NCI-H526 (cell line): ENCODE measurements at places on chromosomes 2 and 18.
A peak's percentile ranks its signal among the peaks of the same experiment; 100 is the strongest.

DNA sequence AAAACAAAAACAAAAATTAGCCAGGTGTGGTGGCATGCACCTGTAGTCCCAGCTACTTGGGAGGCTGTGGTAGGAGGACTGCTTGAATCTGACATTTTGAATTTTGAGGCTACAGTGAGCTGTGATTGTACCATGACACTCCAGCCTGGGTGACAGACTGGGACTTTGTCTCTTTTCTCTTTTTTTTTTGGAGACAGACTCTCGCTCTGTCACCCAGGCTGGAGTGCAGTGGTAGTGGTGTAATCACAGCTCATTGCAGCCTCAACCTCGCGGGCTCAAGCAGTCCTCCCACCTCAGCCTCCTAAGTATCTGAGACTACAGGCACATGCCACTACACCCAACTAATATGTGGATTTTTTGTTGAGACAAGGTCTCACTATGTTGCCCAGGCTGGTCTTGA is 35.6 kb downstream of the ANKRD44 start:
- no peak for DNase-seq

DNA sequence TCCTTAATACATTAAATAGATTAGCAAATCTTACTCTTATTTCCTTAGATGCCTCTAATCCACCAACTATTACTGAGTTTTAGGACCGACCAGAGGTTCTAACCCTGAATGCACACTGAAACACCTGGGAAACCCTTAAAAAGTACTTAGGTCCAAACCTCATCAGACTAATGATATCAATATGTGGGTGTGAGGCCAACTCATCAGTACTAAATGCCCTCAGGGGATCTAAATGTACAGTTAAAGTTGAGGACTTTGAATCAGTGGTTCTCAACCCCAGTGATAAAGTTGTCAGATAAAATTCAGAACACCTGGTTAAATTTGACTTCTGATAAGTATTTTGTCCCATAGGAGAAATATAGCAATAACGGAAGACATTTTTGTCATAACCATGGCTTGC is 20.9 kb downstream of the MMADHC start:
- DNase-seq: no peak

- no peak for DNase-seq
These were observed 521.2 kb downstream of the NYAP2 start for GRCh38 chr2:225920621-225921220.

DNA sequence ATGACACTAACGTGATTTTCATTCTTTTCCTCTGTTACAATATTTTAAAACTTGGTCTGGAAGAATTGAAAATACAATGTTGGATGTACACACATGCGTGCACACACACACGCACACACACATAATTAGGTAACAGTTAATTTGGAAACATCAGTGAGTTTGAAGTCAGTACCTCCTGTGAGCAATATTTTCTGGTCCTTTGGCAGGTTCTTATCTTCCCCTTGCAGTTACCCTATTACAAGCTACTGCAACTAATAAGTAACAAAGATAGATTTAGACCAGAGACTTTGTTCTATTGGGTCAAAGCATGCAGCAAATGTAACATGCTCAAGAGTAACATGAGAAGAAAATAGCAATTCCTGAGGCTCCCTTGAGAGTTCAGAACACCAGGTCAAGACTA is 73.3 kb downstream of the ZNF385B start:
- no peak for DNase-seq

- no peak for DNase-seq
These were observed 612.2 kb downstream of the NRXN1 start for GRCh38 chr2:50419778-50420177.

DNA sequence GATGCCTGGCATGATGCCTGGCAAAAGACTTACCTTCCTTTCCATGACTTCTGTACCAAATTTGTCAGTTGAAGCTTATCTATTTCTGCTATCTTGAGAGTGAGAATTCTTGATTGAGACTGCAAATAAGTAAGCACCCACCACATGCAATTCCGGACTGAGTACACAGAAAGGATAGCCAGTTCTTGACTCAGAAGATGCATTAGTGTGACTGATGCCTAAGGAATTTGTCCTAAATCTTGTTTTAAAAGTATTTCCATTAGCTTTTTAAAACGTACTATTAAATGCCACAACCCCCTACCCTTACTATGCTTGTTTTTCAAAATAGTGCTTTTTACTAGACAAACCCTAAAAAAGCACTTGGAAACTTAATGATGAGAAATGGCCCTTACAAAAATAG is 545 bp downstream of the MPP4 start:
- no peak for DNase-seq

- DNase-seq: peak; percentile 78
These were observed 73.2 kb downstream of the TGFA start for GRCh38 chr2:70480468-70480867.

GRCh38 chr2:175233135-175233719 is 51.7 kb upstream of the ATP5MC3 start:
- DNase-seq: no peak

- DNase-seq: peak; percentile 57
These were observed 214.6 kb downstream of the SETBP1 start for GRCh38 chr18:44895176-44895798.

GRCh38 chr18:7742224-7742623 is 175.1 kb downstream of the PTPRM start:
- no peak for DNase-seq

- no peak for DNase-seq
These were observed 100.1 kb upstream of the MC2R start for GRCh38 chr18:14015416-14015815.

GRCh38 chr2:188278388-188279092 is 13.1 kb upstream of the GULP1 start:
- no peak for DNase-seq

DNA sequence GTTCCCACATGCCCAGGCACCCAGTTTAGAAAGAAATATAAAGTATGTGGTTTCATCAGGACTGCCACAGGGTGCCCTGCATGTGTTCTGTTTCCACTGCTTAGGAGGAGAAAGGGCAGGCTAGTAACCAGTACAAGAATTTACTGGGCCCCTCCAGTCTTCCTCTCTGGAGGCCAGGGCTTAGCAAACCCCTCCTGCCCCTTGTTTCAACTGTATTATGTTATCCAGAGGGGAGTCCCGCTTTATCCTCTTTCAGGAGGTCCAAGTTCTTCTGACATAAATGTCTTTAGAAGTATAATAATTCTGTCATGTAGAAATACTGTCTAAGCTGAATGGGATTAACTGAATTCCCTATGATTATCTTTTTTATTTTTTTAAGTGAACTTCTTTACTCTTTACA is 132.1 kb downstream of the WDSUB1 start:
- no peak for DNase-seq

- no peak for DNase-seq
These were observed 175.4 kb upstream of the ACAA2 start for GRCh38 chr18:49988733-49989132.

GRCh38 chr18:59783138-59783537 is 85.9 kb upstream of the CCBE1 start:
- DNase-seq: peak; percentile 60

DNA sequence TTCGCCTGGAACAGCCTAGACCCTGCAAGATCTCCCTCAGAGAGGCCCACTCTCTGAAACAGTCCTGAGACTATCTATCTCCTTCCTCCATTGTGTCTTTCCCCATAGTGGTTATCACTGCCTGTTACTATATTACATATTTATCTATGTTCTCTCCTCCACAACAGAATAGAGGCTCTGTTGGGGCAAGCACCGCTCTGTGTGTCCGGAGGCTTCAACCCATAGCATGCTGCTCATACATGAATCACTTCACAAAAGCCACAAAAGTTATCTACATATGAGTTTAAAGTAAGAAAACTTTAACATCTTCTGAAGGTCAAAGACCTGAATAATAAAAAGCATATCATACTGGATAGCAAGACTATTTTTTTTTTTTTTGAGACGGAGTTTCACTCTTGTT is 242.1 kb upstream of the HS6ST1 start:
- no peak for DNase-seq

GRCh38 chr2:1504311-1504750 is 91.1 kb downstream of the TPO start:
- no peak for DNase-seq

DNA sequence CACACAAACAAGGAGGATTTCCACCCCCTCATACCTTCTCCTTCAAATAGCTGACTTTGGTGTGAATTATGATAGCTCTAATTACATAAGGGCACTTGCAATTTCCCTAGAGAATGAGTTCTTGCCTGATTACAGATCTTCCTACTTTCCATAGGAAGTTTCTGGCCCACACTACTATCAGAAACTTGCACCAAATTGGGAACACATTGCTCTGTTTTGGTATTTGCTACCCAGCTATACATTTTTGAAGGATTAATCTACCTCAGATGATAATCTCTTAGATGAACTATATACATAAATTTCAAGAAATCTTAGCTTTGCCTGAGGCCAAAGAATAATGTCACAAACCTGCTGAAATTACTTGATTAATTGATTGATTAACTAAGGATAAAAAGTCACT is 4.9 kb downstream of the DCC start:
- no peak for DNase-seq
